EL (cell line): ENCODE measurements at places on chromosomes 3 and 15.
A peak's percentile ranks its signal among the peaks of the same experiment; 100 is the strongest.

- no peak for DNase-seq
Measured at GRCh38 chr15:58909616-58910015, 23.9 kb downstream of the SLTM start.

GRCh38 chr3:142445816-142446254, 2.0 kb downstream of the XRN1 start:
- peak; percentile 33 for DNase-seq

GRCh38 chr3:156867174-156867573, 41.0 kb downstream of the LEKR1 start:
- DNase-seq: no peak

- DNase-seq: no peak
Measured at GRCh38 chr3:133592843-133593242, 19.4 kb downstream of the CDV3 start.

DNA sequence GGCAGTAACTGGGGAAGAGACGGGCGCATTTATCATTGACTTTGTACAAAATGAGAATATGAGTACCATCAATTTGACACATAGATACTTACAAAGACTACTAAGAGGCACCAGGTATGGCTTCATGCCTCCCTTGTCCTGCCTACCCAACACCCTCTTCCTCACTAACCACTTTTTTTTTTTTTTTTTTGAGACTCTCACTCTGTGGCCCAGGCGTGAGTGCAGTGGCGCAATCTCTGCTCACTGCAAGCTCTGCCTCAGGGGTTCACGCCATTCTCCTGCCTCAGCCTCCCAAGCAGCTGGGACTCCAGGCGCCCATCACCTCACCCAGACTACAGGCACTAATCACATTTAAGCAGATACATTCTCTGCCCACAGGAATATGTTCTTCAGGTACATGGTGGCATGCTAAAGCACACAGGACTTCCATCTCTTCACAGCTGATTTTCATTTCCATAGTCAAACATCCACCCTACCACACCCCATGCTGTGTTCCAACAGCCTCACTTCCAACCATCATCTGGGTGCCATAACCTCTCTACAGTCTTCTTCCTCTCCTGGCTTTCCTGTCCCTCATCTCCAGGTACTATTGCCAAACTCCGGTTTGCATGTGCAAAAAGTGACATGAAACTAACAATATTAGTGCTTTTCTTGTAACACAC, 41.7 kb downstream of the RAB27A start:
- no peak for DNase-seq
